ENCODE measurements at places on chromosomes 6 and 20.

- DNase-seq = no peak
Observed at GRCh38 chr20:1374246-1374645, 18.6 kb downstream of the FKBP1A start.

DNA sequence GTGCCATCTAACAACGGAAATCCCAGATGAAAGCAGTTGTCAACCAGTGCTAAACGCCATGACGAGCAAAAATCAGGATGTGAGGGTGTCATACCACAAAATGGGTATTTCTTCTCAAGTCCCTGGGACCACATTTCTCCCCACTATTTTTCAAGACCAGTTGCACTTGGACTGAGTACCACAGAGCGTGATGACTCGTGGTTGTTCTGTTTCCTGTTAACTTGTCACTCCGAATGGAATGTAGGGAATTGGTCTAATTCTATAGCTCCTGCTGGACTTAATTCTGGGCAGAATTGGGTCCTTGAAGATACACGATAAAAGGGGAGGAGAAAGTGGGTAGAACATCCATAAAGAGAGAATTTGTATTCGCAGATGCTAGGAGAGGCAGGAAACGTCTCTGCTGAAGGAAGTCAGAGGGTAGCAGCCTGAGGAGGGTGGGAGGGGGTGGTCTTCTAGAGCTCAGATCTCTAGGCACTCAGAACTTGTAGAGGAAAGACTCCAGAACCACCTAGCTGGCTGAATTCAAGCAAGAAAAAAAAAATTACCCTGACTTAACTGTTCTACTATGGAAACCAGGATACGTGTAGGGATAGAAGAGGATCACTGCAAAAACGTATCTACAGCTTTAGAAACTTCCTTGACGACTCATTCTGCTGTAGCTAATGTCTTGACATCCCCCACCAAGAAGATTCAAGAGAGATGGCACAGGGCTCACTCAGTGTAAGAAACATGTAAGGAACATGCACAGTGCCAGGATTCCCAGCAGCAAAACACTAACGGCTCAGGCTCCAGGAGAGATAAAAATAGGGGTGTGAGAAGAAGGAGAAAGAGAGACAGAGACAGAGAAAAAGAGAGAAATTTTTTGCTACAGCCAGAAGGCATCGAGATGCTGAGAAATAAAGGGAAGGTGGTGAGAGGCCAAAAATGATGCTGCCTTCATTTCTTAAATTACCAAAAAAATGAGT is 494.7 kb downstream of the CD83 start:
- DNase-seq = no peak

DNA sequence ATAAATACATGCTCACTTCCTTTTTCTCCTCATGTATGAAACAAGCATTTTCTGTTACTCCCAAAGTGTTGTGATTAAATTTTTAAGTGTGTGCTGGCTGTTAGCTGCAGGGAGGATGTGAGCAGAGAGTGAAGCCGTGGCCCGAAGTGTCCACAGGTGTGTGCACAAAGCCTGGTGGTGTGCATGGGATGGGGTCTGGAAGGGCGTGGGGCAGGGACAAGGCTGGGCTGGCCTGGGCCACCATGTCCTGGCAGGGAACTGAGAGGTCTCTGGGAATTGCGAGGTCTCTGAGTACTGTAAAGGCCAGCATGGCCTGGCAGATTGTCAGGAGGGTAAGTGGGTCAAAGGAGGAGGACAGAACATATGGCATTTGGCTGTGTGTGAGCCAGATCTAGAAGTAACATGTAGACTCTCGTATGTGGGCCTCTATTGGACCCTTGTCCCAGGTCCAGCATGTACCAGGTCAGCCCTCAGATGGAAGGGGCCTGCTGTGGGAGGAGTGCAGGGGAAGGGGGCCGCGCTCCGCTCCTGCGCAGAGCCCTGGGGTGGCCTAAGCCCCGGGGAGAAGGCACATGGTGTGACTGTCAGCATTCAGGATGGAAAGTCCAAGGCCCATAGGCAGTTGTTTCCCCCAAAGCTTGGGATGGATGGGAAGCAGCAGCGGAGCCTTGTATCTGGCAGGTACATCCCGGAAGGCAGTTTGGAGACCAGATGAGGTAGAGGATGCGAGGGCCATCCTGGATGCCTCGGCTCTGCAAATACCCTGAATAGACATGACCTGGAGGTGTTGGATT is 45.1 kb upstream of the PHACTR3 start:
- no peak for DNase-seq

DNA sequence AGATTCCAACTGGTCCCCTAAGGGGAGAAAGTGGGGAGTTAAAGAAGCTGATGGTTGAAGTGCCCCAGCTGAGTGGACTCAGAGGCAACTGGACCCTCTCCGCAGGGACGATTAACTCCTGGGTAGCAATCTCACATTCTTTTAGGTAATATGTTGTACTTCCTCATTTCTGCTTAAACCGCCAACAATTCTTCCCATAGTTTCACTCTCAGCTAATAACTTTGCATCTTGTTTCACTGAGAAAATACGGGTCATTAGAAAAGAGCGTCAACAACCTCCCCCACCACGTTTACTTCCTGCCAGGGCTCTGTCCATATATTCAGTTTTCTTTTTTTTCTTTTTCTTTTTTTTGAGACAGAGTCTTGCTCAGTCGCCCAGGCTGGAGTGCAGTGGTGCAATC is 39.5 kb upstream of the CHD6 start:
- no peak for DNase-seq

- DNase-seq = no peak
Observed at GRCh38 chr6:29917857-29918256, 24.5 kb upstream of the HLA-A start.
